Glutamatergic neuron (in vitro differentiated cells): ENCODE measurements at places on chromosomes 7 and 10. TPM values are rescaled to one million over a fixed set of nuclear protein-coding genes. Genes with fewer than 3 reads are reported as not detected.
A peak's percentile ranks its signal among the peaks of the same experiment; 100 is the strongest.

HEPACAM2 gene
- total RNA-seq, result not detected

- H3K4me3 ChIP-seq, result no peak overlapping the region
- DNase-seq, result no peak
- peaks cover 30% of the 10 kb centered on the region for H3K27me3 ChIP-seq
These were observed 503.0 kb upstream of the FOXK1 start for GRCh38 chr7:4178916-4179687.

IL2RA gene
- not detected for total RNA-seq

DAGLB gene
- 63.2 TPM for total RNA-seq

- no peak for DNase-seq
- no peak overlapping the region for H3K4me3 ChIP-seq
- H3K27me3 ChIP-seq, result peaks cover 3% of the 10 kb centered on the region
- no peak overlapping the region for H3K27ac ChIP-seq
These were observed 201.9 kb upstream of the FRMD4A start for GRCh38 chr10:14532473-14533251.

TPK1 gene
- total RNA-seq, result 2.6 TPM

DNA sequence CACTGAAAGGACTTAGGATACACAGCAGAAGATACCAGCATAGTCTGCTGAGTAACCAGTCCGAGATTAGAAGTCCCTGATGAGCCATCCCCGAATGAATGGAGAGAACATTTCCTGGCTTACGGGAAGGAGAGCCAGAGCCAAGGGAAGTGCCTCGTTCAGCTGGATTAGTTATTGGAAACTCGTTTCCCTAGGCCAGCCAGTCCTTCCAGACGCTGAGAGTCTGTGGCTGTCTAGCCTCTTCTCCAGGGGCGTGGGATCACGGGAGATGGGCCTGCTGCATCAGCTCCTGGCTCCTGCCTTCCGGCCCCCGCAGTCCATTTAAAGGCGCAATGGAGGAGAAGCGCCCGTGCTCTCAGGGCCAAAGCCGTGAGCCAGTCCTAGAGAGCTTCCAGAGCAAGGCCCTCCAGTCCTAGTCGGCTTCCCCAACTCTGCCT lies 712.8 kb downstream of the PARD3 start:
- H3K4me3 ChIP-seq, result no peak overlapping the region
- H3K27ac ChIP-seq, result no peak overlapping the region
- H3K4me1 ChIP-seq, result peaks cover 13% of the 10 kb centered on the region
- DNase-seq, result no peak

GLCCI1 gene
- total RNA-seq, result 30.7 TPM

GRCh38 chr10:60564475-60564874 lies 174.8 kb upstream of the ANK3 start:
- no peak overlapping the region for H3K27ac ChIP-seq
- no peaks in the 10 kb centered on the region for H3K4me1 ChIP-seq
- no peak for DNase-seq

TMEM229A gene
- total RNA-seq, result not detected

GPR37 gene
- 6.3 TPM for total RNA-seq

- peak; percentile 47 for DNase-seq
- H3K36me3 ChIP-seq, result no peaks in the 10 kb centered on the region
- H3K27ac ChIP-seq, result no peak overlapping the region
- H3K4me1 ChIP-seq, result peaks cover 2% of the 10 kb centered on the region
- no peaks in the 10 kb centered on the region for H3K27me3 ChIP-seq
- no peak overlapping the region for H3K4me3 ChIP-seq
These were observed 58.5 kb downstream of the ABCB4 start for GRCh38 chr7:87416682-87417587.

GRCh38 chr7:24762771-24763170 lies 5.5 kb upstream of the GSDME start:
- peaks cover 5% of the 10 kb centered on the region for H3K27me3 ChIP-seq
- no peaks in the 10 kb centered on the region for H3K4me1 ChIP-seq
- H3K36me3 ChIP-seq, result no peaks in the 10 kb centered on the region
- H3K4me3 ChIP-seq, result no peak overlapping the region
- no peak for DNase-seq
- no peak overlapping the region for H3K27ac ChIP-seq

DNA sequence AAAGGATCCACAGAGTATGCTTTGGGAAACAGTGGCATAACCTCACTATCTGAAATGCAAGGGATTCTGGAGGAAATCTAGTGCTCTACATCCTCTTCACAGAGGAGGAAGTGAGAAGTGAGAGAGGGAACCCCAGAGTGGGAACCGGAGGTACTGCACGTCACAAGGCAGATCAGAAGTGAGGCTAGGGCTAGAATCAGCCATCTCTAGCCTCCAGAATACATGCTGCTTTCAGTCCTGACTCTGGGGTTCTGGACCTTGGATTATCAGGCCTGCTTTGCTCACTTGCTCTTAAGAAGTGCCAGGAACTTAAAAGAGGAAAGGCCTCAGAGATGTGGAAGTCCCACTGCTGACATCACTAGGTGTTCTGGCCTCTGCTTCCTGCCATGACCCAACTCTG lies 25.7 kb downstream of the ZNF503 start:
- H3K27me3 ChIP-seq, result peaks cover 6% of the 10 kb centered on the region
- no peaks in the 10 kb centered on the region for H3K4me1 ChIP-seq
- H3K36me3 ChIP-seq, result peaks cover 4% of the 10 kb centered on the region
- no peak overlapping the region for H3K27ac ChIP-seq
- DNase-seq, result no peak
- no peak overlapping the region for H3K4me3 ChIP-seq

DNA sequence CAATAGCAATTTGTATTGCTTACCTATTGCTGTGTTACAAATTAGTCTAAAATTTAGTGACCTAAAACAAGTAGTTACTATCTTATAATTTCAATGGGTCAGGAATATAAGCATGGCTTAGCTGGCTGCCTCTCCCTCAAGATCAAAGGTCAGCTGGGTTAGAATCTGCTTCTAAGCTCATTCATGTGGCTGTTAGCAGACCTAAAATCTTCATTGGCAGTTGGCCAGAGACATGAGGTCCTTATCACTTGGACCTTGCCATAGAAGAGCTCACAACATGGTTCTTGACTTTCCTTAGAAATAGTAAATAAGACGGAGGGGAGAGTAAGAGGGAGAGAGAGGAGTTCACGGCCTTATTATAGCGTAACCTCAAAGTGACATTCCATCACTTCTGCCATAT lies 468.0 kb downstream of the HTR7 start:
- no peaks in the 10 kb centered on the region for H3K36me3 ChIP-seq
- DNase-seq, result no peak
- peaks cover under 1% of the 10 kb centered on the region for H3K4me1 ChIP-seq
- no peak overlapping the region for H3K27ac ChIP-seq

DNA sequence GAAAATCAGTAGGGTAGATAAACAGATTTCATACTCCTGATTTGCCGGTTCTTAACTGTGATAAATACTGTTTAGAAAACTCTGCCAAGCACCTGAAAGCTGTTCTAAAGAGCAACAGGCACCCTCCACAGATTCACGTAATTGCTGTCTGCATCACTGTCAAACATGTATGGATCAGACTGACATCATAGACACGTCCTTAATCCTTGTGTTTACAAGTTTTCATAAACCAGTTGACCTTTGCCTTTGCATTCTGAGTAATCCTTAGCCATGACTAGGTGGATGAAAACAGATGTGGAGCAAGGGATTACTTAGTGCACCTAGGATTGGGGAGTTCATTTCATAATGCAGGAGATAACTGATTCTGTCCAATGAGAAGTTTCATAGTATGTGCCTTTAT lies 41.6 kb downstream of the SLC39A12 start:
- no peak for DNase-seq
- no peaks in the 10 kb centered on the region for H3K36me3 ChIP-seq
- H3K27me3 ChIP-seq, result no peaks in the 10 kb centered on the region
- H3K4me1 ChIP-seq, result no peaks in the 10 kb centered on the region
- no peak overlapping the region for H3K4me3 ChIP-seq

DNA sequence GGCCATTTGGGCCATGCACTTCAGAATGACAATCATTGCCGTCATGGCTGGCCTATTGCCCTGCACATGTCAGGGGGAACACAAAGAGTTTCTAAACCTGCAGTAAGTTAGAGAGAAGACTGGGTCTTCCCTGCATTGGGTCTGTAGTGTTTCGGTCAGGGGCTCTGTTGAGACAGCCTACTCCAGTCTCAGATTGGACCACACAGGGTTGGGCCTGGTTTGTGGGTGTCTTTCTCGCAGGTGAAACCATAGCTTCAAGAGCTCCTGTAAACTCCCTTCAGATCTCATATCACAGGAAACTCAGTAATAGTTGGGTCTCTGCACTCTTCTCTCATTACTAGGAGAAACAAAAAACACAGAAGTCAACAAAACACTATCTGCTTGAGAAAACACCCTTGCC lies 7.3 kb upstream of the TARP start:
- H3K27ac ChIP-seq, result no peak overlapping the region
- no peak overlapping the region for H3K4me3 ChIP-seq

HOXA13 gene
- not detected for total RNA-seq

HOXA2 gene
- total RNA-seq, result not detected

DNA sequence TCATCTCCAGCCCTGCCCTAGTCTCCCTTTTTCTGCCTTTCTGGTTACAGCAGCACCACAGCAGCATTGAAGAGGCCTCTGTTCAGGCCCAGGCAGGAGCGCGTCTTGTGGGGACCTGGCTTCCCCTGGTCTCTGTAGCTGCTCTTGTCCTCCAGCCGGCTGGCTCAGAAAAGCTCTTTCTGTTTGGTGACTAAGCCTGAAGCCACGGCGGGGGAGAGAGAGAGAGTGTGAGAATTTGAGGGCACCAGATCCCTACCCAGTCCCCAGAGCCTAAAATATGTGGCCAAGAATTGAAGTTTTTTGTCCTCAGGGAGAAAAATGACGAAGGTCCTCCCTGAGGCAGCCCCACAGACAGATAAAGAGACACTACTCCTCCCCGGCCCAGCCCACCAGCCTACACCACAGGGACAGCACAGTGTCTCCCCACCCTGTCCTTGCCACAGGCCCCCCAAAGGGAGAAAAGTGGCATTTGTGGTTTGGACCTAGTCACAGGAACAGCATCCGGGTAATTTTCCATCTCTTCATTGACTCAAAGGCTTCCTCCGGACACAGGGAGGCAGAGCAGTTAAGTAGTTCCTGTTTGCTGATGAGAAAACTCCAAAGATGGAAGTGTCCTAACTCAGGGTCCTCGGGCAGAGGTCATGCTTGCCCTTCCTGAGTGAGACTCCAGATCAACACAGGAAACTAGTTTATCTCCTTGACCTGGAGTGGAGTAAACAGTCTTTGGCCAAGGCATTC lies 13.3 kb upstream of the FAM180A start:
- no peaks in the 10 kb centered on the region for H3K4me1 ChIP-seq
- H3K27ac ChIP-seq, result no peak overlapping the region
- H3K27me3 ChIP-seq, result no peaks in the 10 kb centered on the region

GRCh38 chr10:86357041-86357440 lies 9.6 kb downstream of the GRID1 start:
- peaks cover 6% of the 10 kb centered on the region for H3K27me3 ChIP-seq
- DNase-seq, result peak; percentile 6
- no peak overlapping the region for H3K4me3 ChIP-seq
- H3K36me3 ChIP-seq, result no peaks in the 10 kb centered on the region
- no peak overlapping the region for H3K27ac ChIP-seq
- H3K4me1 ChIP-seq, result no peaks in the 10 kb centered on the region

- H3K4me1 ChIP-seq, result no peaks in the 10 kb centered on the region
- H3K36me3 ChIP-seq, result no peaks in the 10 kb centered on the region
- no peak for DNase-seq
- H3K27ac ChIP-seq, result no peak overlapping the region
These were observed 346.8 kb upstream of the NFE2L3 start for GRCh38 chr7:25805027-25805687.

GRCh38 chr10:44369854-44370253 lies 15.0 kb downstream of the CXCL12 start:
- no peak overlapping the region for H3K4me3 ChIP-seq
- H3K27me3 ChIP-seq, result no peaks in the 10 kb centered on the region
- DNase-seq, result no peak
- H3K27ac ChIP-seq, result no peak overlapping the region
- peaks cover 4% of the 10 kb centered on the region for H3K4me1 ChIP-seq

PRR15 gene
- not detected for total RNA-seq

ACTA2 gene
- 4.3 TPM for total RNA-seq

NPY gene
- total RNA-seq, result not detected

TUBB8 gene
- 1.1 TPM for total RNA-seq

GRCh38 chr7:81155654-81156373 lies 237.0 kb upstream of the SEMA3C start:
- no peak overlapping the region for H3K27ac ChIP-seq
- peaks cover 9% of the 10 kb centered on the region for H3K4me1 ChIP-seq
- no peak overlapping the region for H3K4me3 ChIP-seq
- peaks cover 3% of the 10 kb centered on the region for H3K27me3 ChIP-seq
- DNase-seq, result no peak
- H3K36me3 ChIP-seq, result no peaks in the 10 kb centered on the region

SPAM1 gene
- not detected for total RNA-seq
